CD4-positive, alpha-beta T cell treated with Interleukin-21 for 1 hour (primary cell): ENCODE measurements at places on chromosomes 16 and 17.

DNA sequence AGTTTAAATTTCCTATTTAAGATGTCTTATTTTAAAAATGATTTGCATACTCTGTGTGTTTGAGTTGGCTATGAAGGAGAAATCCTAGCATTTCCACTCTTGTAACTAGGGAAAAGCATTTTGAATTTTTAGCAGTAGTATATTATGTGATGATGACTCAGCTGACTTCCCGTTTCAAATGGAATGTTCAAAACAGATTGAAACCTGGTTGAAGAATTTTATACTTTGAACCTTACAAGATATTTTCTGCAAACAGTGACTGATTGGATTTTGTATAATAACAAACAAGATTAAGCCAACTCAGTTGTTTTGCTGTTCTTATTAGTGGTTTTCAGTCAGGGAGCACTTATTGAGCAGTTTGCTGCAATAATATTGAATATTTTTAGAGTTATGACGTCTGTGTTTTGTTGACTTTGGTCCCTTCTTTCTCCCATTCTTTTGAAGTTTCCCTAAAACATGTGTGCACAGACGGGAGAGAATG is 8.0 kb downstream of the TNRC6A start:
- DNase-seq = no peak

GRCh38 chr17:59542960-59543635 is 22.3 kb upstream of the DHX40 start:
- no peak for DNase-seq

DNA sequence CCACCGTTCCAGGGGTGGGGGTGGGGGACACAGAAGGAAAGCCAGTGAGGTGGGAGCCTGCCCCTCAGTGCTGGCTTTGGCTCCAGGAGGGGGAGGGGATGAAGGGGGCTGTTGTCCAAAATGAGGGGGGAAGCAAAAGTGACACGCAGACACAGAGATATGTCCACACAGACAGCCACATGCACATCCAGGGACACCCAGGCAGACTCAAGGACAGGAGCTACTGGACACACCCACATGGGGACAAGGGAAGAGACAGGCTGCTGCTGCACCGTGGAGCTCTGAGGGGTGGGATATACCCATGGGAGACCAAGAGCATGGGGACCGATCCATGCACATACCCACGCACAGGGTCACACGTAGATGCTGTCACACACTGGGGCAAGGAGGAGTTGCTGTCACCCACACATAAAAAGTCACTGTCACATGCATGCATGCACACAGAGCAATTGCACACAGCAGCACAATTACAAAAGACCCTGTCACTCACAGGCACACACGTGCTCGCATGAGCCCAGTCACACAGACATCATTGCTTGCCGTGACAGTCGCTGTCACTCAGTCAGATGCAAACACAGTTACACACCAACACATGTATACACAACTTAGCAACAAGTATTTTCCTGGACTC is 1.3 kb downstream of the THRA start:
- no peak for DNase-seq

DNA sequence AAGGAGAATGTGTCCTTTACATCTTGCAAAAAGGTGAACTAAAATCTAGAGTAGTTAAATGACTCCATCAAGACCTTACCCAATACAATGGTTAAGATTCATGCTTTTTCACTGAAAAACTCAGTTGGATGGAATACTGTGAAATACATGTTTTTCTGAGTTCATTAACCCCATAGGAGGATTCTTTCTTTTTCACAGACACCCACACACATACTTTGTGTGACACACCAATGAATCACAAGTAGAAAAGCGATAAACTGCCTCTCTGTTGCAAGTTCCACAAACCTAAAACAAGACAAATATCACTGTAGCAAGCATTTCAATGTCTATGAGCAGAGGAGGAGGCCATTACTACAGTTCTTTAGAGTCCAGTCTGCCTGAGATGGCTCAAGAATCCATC is 258.8 kb upstream of the CDH5 start:
- no peak for DNase-seq

- DNase-seq = no peak
Observed at GRCh38 chr16:89742948-89743347, 21.6 kb downstream of the ZNF276 start.

DNA sequence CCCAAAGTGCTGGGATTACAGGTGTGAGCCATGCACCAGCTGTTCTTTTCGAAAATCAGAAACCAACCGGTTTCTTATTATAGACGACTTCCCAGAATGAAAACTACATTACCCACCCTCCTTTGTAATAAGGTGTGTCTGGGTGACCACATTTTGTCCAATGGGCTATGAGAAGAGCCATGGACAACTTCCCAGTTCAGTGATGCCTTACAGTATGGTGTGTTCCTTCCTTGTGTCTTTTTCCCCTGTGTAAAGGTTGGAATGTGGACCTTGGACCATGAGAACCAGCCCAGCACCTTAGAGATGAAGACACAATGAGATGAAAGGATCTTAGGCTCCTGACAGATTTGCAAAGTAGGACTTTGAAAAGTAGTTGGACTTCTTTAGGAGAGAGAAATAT is 85.0 kb upstream of the ATF7IP2 start:
- no peak for DNase-seq

DNA sequence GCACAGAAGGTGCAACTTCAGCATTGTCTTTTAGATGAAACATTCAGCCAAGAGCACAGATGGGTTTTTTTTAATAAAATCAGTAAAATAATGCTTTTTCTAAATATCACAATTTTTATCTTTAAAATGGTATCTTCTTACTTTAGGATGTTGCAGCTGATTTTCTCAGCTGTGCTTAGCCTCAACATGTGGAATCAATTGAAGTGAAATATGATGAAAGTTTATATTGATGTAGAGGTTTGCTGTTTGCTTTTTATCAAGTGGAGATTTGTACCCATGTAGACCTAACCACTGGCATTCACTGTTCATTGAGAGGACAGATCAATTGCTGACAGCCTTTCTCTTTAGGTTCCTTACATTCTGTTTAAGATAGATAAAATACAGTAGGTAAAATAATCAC is 107.8 kb downstream of the CYB561 start:
- no peak for DNase-seq

DNA sequence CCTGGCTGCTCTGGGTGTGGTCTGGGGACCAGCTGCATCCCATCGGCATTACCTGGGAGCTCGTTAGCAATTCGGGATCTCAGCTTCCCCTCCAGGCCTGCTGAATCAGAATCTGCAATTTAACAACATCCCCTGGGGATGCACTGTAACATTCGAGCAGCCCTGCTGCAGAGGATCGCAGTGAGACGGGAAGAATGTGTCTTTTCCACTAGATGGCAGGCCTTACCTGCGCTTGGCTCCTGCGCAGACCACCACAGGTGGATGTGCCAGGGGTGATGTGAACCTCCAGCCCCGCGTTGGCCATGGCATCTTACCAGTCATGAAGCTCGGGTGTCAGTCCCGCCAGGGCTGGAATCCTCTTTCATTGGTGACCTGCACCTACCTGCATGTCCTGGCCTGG is 209.9 kb downstream of the PRKCB start:
- DNase-seq = no peak
